H1 (cell line): ENCODE measurements at places on chromosomes 5 and 9.
A peak's percentile ranks its signal among the peaks of the same experiment; 100 is the strongest.

- H3K27ac ChIP-seq, result no peak overlapping the region
- no peaks in the 10 kb centered on the region for H3K27me3 ChIP-seq
- no peak overlapping the region for H3K4me3 ChIP-seq
Observed at GRCh38 chr5:180910735-180911134, 11.8 kb downstream of the BTNL8 start.

GRCh38 chr9:3992924-3993323 lies 306.9 kb downstream of the GLIS3 start:
- H3K27ac ChIP-seq, result no peak overlapping the region
- no peaks in the 10 kb centered on the region for H3K4me1 ChIP-seq
- DNase-seq, result no peak
- no peak overlapping the region for H3K4me3 ChIP-seq
- H3K27me3 ChIP-seq, result no peaks in the 10 kb centered on the region

GRCh38 chr9:76099516-76099915 lies 209.0 kb downstream of the PCSK5 start:
- DNase-seq, result no peak
- no peaks in the 10 kb centered on the region for H3K27me3 ChIP-seq
- no peak overlapping the region for H3K27ac ChIP-seq
- H3K4me1 ChIP-seq, result no peaks in the 10 kb centered on the region
- no peak overlapping the region for H3K4me3 ChIP-seq

GRCh38 chr9:121196389-121196788 lies 5.3 kb downstream of the RAB14 start:
- H3K27ac ChIP-seq, result no peak overlapping the region
- H3K36me3 ChIP-seq, result no peaks in the 10 kb centered on the region
- no peak for DNase-seq
- no peak overlapping the region for H3K4me3 ChIP-seq

GRCh38 chr5:141524604-141525597 lies 36.0 kb downstream of the PCDHGC5 start:
- peak overlapping the region; percentile 26; the same call in 1 of the 2 replicates for H3K27ac ChIP-seq
- H3K4me1 ChIP-seq, result peaks cover 4% of the 10 kb centered on the region; the same call in 1 of the 2 replicates
- peaks cover 48% of the 10 kb centered on the region for H3K36me3 ChIP-seq
- peak; percentile 95 for DNase-seq
